ENCODE measurements at places on chromosomes 1 and 21.

- no peak for DNase-seq
Observed at GRCh38 chr1:100394285-100394684, 42.0 kb downstream of the CDC14A start.

- no peak for DNase-seq
Observed at GRCh38 chr1:169853341-169853740, 40.4 kb downstream of the SCYL3 start.

- DNase-seq = no peak
Observed at GRCh38 chr1:92663775-92664174, 121.1 kb downstream of the EVI5 start.

DNA sequence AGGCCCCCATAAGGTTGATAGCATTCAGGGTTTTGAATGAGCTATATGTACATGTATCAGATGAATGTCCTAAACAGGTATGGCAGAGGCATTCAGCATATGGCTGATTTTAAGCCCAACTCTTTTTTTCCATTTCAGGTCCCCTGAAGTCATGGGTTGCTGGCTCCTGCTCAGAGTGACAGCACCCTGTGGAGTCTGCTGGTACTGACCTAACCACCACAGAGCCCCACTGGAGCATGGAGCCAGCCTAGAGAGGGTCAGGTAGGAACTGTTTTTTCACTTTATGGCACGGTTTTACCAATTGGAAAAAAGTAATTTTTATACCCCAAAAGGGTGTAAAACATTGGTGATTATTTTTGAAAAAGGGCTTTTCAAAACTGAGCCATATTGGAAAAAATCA lies 82.5 kb upstream of the MPC2 start:
- no peak for DNase-seq

DNA sequence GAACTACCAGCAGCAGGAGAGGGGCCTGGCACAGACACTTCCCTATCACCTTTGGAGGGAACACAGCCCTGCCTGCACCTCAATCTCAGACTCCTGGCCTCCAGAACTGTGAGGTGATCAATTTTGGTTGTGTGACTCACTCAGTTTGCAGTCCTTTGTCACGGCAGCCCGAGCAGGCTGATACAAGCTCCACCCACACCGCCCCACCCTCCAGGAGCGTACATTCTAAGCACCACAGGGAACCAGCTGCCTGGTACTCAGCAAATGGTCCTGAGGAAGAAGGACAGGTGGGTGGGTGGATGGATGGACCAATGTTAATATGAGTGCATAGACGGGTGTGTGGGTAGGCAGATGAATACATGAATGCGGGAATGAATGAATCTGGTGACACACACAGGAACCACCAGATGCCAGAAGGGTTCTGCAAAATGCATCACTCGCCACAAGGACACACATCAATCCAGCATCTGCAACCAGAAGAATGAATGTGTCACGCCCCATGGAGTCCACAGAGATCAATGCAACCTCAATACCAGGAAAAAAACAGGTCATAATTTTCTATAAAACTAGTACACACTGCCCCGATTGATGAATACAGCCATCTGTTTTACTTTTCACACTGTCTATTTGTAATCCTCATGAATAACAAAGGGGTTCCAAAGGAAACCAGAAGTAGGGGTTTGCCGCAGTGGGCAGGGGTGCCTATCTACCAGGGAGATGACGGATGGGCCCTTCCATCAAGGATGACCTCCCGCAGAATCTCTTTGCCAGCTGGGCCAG lies 284.5 kb downstream of the NPHP4 start:
- no peak for DNase-seq

DNA sequence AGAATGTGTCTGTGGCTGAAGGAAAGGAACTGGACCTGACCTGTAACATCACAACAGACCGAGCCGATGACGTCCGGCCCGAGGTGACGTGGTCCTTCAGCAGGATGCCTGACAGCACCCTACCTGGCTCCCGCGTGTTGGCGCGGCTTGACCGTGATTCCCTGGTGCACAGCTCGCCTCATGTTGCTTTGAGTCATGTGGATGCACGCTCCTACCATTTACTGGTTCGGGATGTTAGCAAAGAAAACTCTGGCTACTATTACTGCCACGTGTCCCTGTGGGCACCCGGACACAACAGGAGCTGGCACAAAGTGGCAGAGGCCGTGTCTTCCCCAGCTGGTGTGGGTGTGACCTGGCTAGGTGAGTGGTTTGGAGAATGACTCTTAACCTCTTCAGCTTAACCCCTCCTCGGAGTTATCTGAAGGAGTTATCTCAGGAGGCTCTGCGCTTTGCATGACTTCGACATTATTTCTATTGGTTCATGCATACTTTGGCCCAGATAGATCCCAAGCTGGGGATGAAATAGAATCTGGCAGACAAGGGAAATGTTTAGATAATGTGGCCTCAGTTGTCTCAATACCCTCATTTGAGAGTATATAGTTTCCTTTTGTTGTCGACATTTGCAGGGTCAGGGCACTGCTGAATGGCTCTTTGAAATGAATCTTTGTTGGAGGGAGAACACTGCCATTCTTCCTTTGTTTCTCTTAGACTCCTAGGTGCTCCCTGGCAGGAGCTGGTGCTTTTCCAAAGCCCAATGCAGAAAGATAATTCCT lies 39.7 kb downstream of the PTGFRN start:
- DNase-seq = no peak

Data from breast epithelium (tissue), 4 donors.